ENCODE measurements at places on chromosomes 13 and 19.

DNA sequence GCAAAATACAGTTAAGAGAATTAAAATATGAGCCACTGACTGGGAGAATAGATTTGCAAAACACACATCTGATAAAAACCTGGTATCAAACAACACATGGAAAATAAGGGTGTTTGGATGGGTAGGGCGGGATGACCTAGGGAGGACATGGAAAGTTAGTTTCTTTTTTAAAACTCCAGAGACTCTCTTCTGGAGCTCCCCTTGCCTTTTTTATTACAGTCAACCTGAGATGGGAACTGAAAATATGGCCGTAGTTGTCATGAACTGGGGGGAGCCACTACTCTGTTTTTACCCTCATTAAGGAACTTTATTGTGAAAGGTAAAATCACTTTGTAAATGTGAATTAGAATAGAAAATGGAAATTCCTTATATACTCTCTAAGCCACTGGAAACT, 113.0 kb downstream of the ATP11A start:
- no peak for DNase-seq

DNA sequence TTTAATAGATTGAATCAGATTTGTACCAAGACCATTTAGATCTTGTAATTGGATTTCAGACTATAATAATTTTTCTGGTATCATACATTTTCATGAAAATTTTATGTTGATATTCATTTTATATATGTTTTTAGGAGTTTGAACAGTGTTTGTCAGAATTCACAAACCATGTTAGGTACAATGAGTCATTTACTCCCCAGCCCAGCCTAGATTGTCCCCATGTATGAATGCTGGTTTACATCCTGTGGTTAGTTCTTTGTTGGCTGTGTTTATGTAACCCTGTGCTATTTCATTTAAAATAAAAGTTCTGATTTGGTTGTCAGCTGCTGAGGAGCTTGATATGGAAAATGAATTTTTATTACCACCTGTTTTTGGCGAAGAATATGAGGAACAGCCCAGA, 96.7 kb downstream of the GJA3 start:
- no peak for DNase-seq

GRCh38 chr19:49425922-49426592, 869 bp downstream of the GFY start:
- DNase-seq = peak; percentile 87

DNA sequence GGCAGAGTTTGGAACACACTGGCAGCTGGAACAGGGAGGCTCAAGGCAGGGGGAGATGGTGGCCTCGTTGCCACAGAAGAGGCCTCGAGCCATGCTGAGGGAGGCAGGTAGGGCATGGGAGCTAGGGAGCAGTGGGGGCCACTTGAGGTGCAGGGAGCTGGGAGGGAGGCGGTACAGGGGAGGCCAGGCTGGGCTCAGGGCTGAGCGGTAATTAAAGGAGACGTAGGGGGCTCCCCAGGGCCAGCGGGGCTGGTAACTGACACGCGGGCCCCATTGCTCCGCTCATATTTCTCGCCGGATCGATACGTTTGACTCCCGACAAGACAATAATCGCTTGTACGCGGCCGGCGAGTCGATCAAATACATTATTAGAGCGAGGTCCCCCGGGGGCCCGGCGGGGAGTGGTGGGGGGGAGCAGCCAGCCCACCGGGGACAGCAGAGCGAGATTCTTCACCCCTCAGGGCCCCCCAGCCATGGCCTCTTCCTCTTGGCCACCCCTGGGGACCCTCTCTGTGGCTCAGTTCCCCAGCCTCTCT, 2.4 kb upstream of the POU2F2 start:
- no peak for DNase-seq

DNA sequence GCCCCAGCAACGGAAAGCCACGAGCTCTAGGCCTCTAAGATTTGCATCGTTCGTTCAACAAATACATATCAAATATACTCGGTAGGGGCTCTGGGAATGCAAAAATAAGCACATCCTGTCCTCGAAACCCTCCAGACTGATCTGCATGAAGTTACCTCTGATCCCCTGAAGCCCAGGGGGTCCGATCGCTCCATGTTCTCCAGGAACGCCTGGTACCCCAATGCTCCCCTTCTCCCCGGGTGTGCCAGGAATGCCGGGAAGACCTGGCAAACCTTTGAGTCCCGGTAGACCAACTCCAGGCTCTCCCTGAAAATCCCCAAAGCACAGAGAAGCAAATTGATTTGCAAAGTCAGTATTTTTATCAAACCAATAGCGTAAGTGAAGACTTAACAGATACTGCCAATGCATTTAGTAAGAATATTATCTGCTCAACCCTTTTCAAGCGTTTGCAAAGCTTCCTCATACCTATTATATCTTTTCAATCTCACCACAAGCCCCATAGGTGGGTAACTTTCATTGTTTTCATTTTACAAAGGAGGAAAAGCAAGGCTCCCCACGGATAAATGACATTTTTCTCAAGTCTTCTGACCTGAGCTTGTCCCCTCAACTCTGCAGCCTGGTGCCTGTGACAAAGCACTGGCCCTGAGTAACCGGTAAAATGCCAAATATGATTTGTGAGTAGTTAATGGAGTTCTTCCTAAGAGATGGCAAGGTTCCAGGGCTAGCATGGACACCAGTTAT, 127.7 kb downstream of the COL4A1 start:
- DNase-seq = no peak

- no peak for DNase-seq
These were observed 7.4 kb downstream of the ITPKC start for GRCh38 chr19:40724315-40724714.

GRCh38 chr19:40421993-40422747, 3.6 kb downstream of the SERTAD1 start:
- no peak for DNase-seq

DNA sequence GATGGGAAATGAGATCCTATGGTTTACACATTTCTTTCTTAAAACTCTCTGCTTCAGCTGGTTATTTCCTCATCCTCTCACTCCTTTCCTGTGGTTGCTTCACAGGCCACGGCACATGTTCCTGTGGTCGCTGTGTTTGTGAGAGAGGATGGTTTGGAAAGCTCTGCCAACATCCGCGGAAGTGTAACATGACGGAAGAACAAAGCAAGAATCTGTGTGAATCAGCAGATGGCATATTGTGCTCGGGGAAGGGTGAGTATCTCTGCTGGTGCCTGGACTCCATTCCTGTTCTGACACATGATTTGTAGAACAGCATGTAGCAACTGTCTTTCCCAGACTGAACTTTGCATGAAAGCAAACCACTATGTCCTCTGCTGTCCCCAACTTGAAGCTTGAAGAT, 254.2 kb downstream of the ITGBL1 start:
- DNase-seq = no peak

DNA sequence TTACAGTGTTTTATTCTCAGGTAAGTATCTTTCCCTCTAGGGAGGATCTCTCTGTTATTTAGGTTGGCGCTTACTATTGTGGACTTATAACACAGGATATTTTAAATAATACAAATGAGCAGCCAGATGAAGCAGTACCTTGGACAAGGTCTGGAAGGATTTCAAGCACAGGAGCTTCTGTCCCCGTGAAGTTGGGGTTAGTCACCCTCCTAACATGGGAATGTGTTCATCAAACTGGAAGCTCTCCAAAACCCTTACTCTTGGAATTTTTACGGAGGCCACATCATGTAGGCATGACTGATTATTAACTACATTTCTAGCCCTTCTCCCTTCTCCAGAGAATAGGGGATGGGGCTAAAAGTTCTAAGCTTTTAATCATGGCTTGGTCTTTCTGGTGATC, 38.3 kb upstream of the SPRY2 start:
- DNase-seq = no peak

- DNase-seq = no peak
These were observed 4.1 kb upstream of the CIRBP start for GRCh38 chr19:1264801-1265614.

- no peak for DNase-seq
These were observed 575 bp downstream of the SMIM44 start for GRCh38 chr19:3482507-3483225.

GRCh38 chr13:86051134-86052103, 252.2 kb upstream of the SLITRK6 start:
- DNase-seq = no peak

DNA sequence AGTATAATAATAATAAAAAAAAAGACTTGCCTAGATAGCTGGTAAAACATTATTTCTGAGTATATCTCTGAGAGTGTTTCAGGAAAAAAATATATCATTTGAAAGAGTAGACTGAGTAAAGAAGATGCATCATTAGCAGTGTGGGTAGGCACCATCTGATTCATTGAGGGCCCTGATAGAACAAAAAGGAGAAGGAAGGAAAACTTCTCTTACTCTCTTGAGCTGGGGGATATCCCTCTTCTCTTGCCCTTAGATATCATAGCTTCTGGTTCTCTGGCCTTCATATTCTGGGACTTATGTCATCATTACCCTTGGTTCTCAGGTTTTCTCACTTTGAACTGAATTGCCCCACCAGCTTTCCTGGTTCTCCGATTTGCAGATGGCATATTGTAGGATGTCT, 177.6 kb upstream of the EDNRB start:
- DNase-seq = no peak

GRCh38 chr19:279231-279630, 12.0 kb downstream of the PLPP2 start:
- no peak for DNase-seq

GRCh38 chr19:43762814-43763213, 8.1 kb upstream of the SMG9 start:
- DNase-seq = no peak

GRCh38 chr13:109784590-109785140, 1.7 kb downstream of the IRS2 start:
- peak; percentile 77 for DNase-seq

GRCh38 chr13:34638897-34639296, 303.2 kb upstream of the NBEA start:
- no peak for DNase-seq

GRCh38 chr19:55491546-55492360, 3.5 kb downstream of the SSC5D start:
- no peak for DNase-seq

Measured in NCI-H187 (cell line).